HCT116 (cell line): ENCODE measurements at places on chromosomes 1 and 21. TPM values are rescaled to one million over a fixed set of nuclear protein-coding genes. Genes with fewer than 3 reads are reported as not detected.

- no peak overlapping the region for H3K4me3 ChIP-seq
- no peaks in the 10 kb centered on the region for H3K27me3 ChIP-seq
- no peak for DNase-seq
- H3K27ac ChIP-seq = no peak overlapping the region
- H3K4me1 ChIP-seq = no peaks in the 10 kb centered on the region
- H3K36me3 ChIP-seq = peaks cover 7% of the 10 kb centered on the region; the same call in 1 of the 2 replicates
These were observed 49.7 kb downstream of the S100B start for GRCh38 chr21:46555225-46555617.

GRCh38 chr1:81574408-81574807, 226.3 kb upstream of the ADGRL2 start:
- H3K4me1 ChIP-seq = no peaks in the 10 kb centered on the region
- no peak for DNase-seq
- no peaks in the 10 kb centered on the region for H3K36me3 ChIP-seq
- no peaks in the 10 kb centered on the region for H3K27me3 ChIP-seq

The CFAP126 gene
- not detected for total RNA-seq

DNA sequence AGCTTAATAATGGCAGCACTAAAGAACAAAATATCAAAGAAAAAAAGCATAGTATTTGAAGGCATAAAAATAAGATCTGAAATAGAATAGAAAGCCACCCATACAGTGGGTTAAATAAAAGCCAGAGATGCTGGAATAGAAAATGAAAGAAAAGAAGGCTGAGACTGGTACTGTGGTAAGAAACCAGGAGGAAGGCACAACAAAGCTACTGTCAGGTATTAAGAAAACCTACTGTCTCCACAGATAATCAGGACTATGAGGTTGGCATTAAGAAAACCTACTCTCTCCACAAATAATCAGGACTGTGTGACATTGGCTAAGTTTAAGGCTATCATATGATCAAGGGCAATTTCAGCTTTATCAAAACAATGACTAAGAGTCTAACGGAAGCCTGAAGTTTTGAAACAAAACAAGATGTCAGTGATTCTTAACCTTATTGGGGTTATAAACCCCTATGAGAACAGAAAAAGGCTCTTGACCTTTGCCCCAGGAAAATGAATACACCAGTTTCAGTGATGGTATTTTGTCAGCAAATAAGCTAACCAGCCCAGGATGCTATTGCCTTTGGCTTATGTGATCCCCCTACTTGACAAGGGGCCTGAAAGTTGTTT, 24.4 kb downstream of the MCOLN2 start:
- no peak overlapping the region for H3K4me3 ChIP-seq
- H3K27ac ChIP-seq = no peak overlapping the region
- H3K36me3 ChIP-seq = no peaks in the 10 kb centered on the region
- H3K4me1 ChIP-seq = no peaks in the 10 kb centered on the region
- no peaks in the 10 kb centered on the region for H3K27me3 ChIP-seq
- DNase-seq = no peak
